T-helper 22 cell (primary cell): ENCODE measurements at places on chromosomes 16 and 17.

- no peak for DNase-seq
These were observed 7.0 kb upstream of the KATNB1 start for GRCh38 chr16:57728336-57729181.

DNA sequence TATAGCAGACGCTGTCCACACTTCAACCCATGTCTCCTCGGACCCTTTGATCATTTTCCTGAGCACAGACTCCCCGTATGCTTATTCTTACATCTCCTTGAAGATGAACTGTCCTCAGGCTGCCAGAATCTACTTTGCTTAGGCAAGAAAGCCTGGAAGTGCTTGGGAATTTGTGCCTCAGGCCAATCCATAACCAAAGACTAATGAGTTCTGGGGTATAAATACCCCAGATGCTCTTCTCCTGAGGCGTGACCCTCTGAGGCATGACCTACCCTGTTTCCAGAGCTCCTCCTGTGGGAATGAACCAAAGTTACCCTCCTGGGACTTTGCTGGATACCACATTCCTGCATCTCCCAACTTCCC lies 10.1 kb upstream of the TEKT3 start:
- DNase-seq: no peak

DNA sequence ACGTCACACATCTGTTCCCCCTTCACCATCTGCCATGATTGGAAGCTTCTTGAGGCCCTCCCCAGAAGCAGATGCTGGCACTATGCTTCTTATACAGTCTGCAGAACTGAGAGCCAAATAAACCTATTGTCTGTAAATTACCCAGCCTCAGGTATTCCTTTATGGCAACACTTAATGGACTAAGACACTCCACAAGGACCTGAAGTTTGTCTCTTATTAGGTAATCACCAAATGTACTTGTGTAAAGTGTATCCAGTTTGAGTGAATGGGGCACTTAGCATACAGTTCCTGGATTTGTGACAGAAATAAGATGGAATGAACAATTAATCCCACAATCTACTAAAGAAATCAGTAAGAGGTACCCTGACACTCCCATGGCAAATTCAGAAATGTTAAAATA lies 105.3 kb downstream of the SLC39A11 start:
- DNase-seq: no peak

GRCh38 chr16:76035689-76036088 lies 241.5 kb upstream of the CNTNAP4 start:
- no peak for DNase-seq
